ENCODE measurements at places on chromosomes 2 and 18.

DNA sequence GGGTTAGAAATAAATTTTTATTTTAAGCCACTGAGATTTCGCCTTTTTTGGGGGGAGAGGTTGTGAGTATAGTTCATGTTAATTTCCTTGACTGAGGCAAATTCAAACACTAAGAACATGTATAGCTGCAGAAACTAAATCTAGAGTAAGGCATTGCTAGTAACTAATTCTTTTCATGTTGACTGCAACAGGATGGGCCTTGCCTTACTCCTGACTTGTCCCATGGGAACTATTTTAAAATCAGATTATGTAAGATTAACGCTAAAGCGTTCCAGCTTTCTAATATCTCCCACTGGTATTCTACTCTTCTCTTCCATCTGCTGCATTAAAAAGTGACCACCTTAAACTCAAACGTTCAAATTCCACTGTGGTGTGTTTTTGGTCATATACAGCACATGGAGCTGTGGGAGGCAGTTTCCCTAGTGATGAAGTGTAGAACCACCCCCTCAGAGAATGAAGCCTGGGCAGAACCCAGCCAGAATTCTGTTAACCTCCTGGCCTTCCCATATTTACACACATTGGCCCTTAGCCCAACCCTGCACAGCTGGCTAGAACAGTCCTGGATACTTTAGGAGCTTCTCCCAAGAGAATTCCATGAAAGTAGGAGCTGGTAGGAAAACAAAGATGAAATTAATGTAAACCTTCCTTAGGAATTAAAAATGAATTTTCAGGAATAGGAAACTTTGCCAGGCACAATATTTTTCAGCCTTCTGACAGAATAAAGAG, 687.8 kb downstream of the SLC4A3 start:
- no peak for DNase-seq

DNA sequence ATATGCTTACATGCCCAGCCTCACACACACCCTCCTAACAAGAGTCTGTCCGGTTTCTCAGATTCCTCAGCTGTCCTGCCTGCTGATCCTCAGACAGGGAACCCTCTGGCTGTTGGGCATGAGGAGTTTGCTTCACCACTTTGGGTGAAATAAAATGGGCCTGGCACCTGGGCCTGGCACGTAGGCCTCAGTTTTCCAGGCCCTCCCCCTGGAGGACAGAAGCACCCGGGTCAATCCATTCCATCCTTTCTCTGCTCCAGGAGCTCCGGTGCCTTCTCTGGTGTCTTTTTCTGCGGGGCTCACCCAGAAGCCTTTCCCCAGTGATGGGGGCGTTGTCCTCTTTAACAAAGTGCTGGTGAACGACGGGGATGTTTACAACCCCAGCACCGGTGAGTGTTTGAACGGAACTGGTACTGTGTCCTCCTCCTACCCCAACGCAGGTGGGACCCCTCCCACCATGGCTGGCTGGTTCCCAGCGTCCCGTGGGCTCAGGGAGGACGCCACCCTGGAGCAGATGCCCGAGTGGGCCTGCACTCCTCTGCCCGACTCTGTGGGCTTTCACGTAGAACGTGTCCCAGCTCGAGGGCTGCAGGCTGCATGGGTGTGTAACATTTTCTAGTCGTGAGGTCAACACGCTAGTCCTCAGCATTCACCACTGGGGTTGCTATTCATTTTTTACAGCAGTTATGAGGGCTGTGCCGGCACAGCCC, 62.8 kb downstream of the EMILIN2 start:
- no peak for DNase-seq

GRCh38 chr2:26901326-26902183, 53.6 kb downstream of the DPYSL5 start:
- peak; percentile 30 for DNase-seq

- DNase-seq = peak; percentile 41
These were observed 194.2 kb upstream of the PKDCC start for GRCh38 chr2:41853427-41854191.

DNA sequence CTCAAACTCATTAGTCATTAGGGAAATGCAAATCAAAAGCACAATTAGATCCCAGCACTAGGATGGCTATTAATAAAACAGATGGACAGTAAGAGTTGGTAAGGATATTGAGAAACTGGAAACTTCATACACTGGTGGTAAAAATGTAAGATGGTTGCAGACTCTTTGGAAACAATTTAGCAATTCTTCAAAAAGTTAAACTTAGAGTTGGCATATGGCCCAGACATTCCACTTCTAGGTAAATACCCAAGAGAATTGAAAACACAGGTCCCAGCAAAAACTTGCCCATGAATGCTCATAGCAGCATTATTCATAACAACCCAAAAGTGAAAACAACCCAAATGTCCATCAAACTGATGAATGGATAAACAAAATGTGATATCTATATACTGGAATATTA, 84.9 kb upstream of the ZFP36L2 start:
- DNase-seq = no peak

DNA sequence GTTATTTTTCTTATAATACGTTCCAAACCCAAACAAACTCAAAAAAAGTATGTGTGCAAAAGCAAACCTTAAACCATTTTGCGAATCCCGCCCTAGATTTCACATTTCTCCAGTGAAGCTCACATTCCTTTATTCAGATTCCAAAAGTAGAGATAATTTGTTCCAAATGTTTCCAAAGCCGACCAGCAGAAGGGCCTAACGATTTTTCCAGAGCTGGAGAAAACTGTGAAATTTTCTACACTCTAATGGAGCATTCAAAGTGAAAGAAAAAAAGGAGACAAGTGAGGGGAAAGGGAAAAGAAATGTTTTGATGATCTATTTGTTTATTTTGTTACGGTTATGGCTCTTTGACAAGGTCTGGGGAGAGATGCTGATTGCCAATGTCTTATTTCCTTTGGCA, 286.5 kb upstream of the SLC14A2 start:
- no peak for DNase-seq

DNA sequence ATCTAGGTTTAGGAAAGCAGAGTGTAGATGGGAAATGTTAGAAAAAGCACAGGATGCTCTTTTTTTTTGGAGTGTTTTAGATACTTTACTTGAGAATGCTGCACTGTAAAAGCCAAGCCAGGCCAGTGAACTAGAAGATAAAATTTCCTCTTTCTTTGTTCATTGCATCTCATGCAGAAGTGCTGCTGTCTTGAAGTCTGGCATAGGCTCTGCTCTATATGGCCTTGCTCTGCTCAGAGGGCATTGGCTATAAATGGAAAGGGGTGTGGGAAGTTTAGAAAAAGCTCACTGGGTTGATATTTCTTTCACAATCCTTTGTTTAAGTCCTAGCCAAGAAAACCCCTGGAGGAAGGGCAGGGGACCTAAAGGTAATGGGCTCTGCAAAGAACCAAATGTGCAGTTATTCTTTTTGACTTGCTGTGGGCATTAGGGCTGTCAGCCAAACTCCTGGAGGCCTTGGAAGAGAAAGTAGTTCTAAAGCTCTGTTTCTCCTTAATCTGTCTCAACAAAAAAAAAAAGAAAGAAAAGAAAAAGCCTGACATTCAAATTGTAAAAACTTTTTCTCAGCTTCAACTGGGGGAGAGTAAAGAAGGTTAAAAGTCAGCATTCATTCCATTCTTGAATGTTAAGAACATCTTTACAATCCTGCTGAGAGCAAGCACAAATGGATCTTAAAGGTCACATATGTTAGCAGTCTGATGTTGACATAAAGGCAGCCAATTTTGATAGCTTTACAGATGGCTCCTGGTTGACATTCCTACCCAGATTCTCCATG, 338.3 kb downstream of the GULP1 start:
- DNase-seq = no peak

GRCh38 chr2:118846442-118846952, 951 bp downstream of the EN1 start:
- DNase-seq = no peak

GRCh38 chr2:57296795-57297517, 749.6 kb upstream of the VRK2 start:
- DNase-seq = no peak

GRCh38 chr18:14978962-14979535, 231.1 kb downstream of the ANKRD30B start:
- peak; percentile 47 for DNase-seq

DNA sequence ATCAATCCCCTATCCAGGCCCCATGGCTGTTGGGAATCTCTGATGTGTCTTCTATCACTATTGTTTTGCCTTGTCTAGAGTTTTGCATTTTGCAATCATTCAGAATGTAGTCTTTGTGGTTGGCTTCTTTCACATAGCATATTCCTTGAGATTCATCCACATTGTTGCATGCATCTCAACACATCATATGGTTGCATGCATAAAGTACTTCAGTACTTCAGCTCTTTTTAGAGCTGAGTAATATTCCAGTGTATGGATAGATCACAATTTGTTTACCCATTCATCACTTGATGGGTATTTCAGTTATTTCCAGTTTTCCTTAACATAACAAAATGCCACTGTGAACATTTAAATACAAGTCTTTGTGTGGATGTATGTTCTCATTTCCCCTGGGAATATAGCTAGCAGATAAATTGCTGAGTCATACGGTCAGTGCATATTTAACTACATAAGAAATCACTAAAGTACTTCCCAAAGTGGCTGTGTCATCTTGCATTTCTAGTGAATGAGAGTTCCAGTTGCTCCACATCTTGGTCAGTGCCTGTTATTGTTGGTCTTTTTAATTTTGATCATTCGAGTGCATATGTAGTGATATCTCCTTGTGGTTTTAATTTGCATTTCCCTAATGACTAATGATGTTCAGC, 138.8 kb downstream of the BCL11A start:
- DNase-seq = no peak

DNA sequence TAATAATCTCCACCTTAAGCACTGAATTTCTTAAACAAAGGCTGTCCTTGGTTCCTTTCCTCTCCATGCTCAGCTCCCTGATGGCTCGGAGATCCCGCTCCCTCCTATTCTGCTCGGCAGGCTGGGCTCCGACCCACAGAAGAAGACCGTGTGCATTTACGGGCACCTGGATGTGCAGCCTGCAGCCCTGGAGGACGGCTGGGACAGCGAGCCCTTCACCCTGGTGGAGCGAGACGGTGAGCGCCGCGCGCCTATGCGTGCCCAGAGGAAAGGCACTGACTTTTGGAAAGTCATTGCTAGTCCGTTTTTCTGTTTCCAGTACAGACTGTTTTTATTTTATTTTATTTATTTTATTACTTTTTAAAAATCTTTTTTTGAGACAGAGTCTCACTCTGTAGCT, 9.6 kb downstream of the CNDP2 start:
- DNase-seq = peak; percentile 6

All from head of caudate nucleus (tissue), 42 donors.